ENCODE measurements at places on chromosomes 4 and X. TPM values are rescaled to one million over a fixed set of nuclear protein-coding genes. Genes with fewer than 3 reads are reported as not detected.
A peak's percentile ranks its signal among the peaks of the same experiment; 100 is the strongest.

The MCTS1 gene
- total RNA-seq, result 59.0 TPM

The SUPT20HL1 gene
- not detected for total RNA-seq

The XAGE2 gene
- not detected for total RNA-seq

The FAM133A gene
- not detected for total RNA-seq

The GAGE1 gene
- not detected for total RNA-seq

The ASB9 gene
- 0.44 TPM for total RNA-seq

The PLS3 gene
- total RNA-seq, result 0.30 TPM

DNA sequence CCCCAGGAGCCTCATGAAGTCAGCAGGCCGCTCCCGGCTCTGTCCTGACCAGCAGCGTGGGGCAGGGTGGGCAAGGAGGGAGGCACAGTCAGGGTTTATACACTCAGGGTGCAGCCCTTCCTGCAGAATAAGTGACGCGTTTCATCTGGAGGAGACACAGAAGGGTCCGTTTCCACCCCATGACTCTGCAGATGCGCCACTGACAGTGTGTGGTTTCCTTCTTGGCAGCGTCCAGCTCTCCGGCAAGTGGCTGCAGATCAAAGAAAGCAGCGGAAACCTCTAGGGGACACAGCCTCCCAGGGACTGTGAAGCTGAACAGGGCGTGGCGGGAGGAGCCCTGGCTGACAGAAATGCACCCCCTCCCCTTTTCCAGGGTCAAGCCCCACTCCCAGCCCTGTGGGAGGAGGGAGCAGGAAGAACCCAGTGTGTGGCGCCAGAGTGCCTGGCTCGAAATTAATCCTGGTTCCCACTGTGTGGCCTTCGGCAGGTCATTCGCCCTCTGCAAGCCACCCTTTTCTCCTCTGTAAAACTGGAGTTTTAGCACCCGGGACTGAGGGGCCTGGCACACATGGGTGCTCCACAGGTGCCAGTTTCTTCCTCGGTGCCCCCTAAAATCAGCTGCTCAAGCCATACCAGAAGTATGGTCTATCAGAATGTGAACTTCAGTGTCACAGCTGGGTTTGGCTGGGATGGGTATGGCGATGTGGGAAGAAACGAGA lies 17.3 kb upstream of the TBC1D14 start:
- H3K4me1 ChIP-seq, result peaks cover 38% of the 10 kb centered on the region
- H3K27ac ChIP-seq, result peak overlapping the region; percentile 83
- peak; percentile 55 for DNase-seq

GRCh38 chr4:83504503-83504902 lies 19.6 kb upstream of the ABRAXAS1 start:
- peaks cover 4% of the 10 kb centered on the region for H3K36me3 ChIP-seq
- no peak for DNase-seq
- H3K27me3 ChIP-seq, result no peaks in the 10 kb centered on the region

DNA sequence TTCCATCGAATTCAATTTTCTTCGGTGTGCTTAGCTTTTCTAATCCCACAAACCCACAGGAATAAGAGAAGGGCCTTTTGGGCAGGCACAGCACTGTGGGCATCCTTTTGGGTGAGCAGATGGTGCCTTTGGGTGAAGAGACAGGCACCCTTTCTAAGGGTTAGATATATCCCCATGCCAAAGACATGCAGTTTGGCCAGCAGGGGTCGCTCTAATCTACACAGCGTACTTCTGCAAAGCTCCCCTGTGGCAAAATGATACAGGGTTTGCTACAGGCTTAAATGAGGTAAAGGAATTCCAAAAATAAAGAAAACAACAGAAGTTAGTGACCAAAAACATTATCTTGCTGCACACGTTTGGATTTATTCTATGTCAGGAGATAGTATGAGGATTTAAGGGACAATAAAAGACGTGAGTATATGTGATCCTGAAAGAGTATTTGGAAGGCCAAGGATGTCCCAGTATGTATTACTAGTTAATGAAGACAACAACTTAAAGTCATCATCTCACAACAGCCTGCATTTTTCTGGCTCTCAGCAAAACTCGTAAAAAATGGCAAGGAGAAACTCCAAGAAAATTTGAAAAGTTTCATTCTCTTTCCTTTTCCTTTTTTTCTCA lies 49.5 kb downstream of the PHEX start:
- no peaks in the 10 kb centered on the region for H3K4me1 ChIP-seq
- peak; percentile 28 for DNase-seq
- H3K27ac ChIP-seq, result no peak overlapping the region
- no peaks in the 10 kb centered on the region for H3K36me3 ChIP-seq

- H3K4me3 ChIP-seq, result no peak overlapping the region
- H3K36me3 ChIP-seq, result no peaks in the 10 kb centered on the region
- no peak for DNase-seq
Measured at GRCh38 chr4:160835789-160836188, 1328.0 kb downstream of the FSTL5 start.

GRCh38 chr4:825063-825970 lies 612 bp downstream of the CPLX1 start:
- no peak overlapping the region for H3K4me3 ChIP-seq
- H3K27ac ChIP-seq, result no peak overlapping the region
- H3K36me3 ChIP-seq, result no peaks in the 10 kb centered on the region

DNA sequence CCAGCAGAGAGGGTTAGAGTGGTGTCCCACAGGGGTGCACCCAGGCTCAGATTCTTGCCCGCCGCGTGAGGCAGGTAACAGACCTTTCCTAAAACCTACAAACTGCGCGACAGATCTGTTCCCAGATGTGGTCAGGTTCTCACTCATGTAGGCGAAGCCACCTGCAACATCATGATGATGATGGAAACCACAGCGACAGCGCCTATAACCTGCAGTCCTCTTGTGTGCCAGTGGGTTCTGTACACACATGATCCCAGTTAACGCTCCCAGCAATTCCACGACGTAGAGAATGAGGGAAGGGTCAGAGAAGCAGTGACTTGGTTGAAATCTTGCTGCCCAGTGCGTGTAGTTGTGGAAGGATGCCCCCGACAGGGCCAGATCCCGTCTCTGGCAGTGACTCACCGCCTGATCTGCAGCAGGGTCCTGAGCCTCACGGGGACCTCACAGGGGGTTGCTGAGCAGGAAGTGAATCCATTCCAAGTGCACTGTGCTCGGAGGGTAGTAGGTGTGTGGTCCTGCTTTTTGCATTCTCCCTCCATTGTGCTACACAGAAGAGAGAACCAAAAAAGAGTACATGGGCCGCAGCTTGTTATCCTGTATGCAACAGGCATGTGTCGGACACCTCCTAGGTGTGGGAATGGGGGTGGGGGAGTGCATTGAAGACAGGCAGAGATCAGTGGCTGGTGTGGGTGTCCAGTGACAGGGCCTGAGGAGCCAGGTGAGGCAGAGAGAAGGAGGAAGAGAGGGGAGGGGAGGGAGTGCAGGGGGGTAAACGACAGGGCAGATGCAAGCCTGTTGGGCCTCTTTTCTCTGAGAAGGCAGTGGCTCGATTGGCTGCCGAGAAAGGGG lies 66.6 kb downstream of the MTMR1 start:
- no peak for DNase-seq
- peaks cover 17% of the 10 kb centered on the region for H3K36me3 ChIP-seq
- H3K27me3 ChIP-seq, result no peaks in the 10 kb centered on the region
- H3K4me1 ChIP-seq, result peaks cover 4% of the 10 kb centered on the region
- no peak overlapping the region for H3K27ac ChIP-seq

DNA sequence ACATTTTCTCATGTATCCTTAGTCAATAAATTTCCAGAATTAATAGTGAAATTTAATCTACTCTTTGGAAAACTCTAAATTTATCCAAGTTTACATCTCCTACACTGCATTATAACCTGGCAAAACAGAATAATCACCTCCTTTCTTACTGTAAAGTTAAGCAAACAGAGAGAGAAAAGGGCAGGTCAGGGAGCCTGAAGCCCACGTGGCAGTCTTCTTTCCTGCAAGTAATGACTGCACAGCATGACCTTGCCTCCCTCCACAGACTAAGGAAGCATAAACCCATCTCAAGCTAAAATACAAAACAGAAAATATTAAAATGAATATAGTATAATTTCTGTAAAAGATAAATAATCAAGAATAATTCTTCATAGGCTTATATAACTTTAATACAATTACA lies 1153.0 kb downstream of the C4orf33 start:
- no peak for DNase-seq
- no peaks in the 10 kb centered on the region for H3K36me3 ChIP-seq
- no peak overlapping the region for H3K27ac ChIP-seq
- no peak overlapping the region for H3K4me3 ChIP-seq
- H3K4me1 ChIP-seq, result no peaks in the 10 kb centered on the region
- no peaks in the 10 kb centered on the region for H3K27me3 ChIP-seq

DNA sequence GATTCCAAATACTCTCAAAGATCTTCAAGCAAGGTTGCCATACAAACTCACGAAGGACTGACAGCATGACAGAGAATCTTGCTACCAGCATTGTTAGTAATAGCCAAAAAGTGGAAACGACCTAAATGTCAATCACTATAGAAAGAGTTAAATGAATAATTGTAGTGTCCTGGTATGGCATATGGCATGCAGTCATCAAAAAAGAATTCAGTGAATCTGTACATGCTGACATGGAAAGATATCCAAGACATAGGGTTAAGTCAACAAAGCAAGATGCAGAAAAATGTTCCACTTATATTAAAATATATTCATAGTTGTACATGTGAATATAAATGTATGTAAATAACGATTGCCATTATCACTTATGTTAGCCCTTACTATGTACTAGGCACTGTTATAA lies 37.6 kb downstream of the SRPX2 start:
- no peak overlapping the region for H3K4me3 ChIP-seq
- no peak overlapping the region for H3K27ac ChIP-seq
- peaks cover 4% of the 10 kb centered on the region for H3K27me3 ChIP-seq
- no peaks in the 10 kb centered on the region for H3K4me1 ChIP-seq
- no peaks in the 10 kb centered on the region for H3K36me3 ChIP-seq
- DNase-seq, result no peak

GRCh38 chrX:132022967-132023895 lies at the start of gene STK26:
Gene STK26 (plus strand): TSS chrX:132023302. CDS start chrX:132023618, 316 bp downstream.
- peak within 1 kb of the TSS; percentile 94 for H3K4me3 ChIP-seq
- peak; percentile 82 for DNase-seq
- H3K27me3 ChIP-seq, result no peaks in the 10 kb centered on the region
- peak within 1 kb of the TSS; percentile 94 for H3K27ac ChIP-seq
- H3K36me3 ChIP-seq, result peaks cover 16% of the 10 kb centered on the region
- H3K4me1 ChIP-seq, result peaks cover 41% of the 10 kb centered on the region

DNA sequence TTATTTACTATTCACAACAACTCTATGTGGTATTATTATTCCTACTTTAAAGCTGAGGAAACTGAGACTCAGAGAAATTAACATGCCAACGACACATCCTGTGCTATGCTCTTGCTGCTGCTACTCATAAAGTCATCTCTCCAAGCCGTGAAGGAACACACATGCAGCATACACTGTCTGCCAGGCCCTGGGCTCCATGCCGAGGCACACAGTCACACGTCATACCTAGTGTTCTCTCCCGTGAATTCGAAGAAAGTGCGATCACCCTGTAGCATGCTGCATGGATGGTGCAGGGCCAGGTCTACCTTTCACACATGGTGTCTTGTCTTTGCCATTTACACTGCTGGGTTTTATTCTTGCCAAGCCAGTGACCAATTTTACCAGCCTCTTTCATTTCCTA lies 34.1 kb downstream of the TBC1D1 start:
- no peak overlapping the region for H3K27ac ChIP-seq
- no peaks in the 10 kb centered on the region for H3K27me3 ChIP-seq
- peaks cover 33% of the 10 kb centered on the region for H3K4me1 ChIP-seq
- peaks cover 25% of the 10 kb centered on the region for H3K36me3 ChIP-seq
- DNase-seq, result no peak
- H3K4me3 ChIP-seq, result no peak overlapping the region

DNA sequence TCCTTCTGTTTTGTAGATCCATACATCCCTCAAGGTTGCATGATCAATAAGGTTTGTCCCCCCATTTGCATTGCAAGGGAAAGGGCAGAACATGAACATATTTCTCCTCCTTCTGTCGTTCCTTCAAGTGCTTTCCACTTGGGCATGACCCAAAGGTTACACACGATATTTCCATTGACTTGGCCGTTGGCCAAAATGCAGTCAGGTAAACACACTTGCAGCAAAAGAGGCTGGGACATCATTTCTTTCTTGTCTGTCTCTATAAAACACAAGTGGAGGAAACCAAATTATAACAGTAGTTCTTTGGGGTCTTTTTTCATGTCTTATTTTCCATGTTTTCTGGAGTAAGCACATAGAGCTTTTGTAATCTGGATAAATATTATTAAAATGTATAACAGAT lies 156.1 kb downstream of the FRAS1 start:
- H3K27me3 ChIP-seq, result peaks cover 4% of the 10 kb centered on the region
- no peak overlapping the region for H3K4me3 ChIP-seq
- no peak for DNase-seq
- no peaks in the 10 kb centered on the region for H3K36me3 ChIP-seq
- H3K4me1 ChIP-seq, result no peaks in the 10 kb centered on the region
- H3K27ac ChIP-seq, result no peak overlapping the region

DNA sequence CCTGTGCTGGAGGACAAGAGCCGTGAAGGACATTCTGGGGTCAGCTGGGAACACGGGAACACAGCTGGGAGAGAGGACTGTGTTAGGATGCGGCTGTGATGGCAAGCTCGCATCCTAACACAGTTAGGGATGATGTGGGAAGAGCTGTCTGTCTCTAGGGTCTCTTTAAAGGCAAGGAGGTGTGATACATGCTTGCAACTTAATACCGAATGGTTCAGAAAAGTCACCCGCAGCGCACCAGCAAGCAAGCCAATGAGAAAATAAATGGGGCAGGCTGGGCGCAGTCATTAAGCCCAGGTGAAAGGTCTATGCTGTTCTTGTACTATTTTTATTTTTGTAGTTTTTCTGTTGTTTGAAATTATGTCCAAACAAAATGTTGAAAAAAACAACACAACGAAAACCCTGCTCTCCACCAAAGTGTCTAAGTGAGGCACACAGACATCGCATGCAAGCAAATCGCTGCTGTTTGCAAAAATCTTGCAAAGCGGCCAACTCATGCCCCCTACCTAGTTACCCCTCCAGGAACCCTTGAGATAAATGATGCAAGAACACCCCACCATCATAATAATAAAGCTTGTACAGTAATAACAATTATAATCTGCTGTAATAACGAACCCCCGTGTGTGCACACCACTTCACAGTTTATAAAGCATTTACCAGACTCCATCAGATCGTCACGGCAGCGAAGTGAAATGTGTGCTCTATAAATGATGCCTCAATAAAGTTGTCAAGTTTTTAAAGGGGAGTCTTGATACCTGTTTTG lies 17.9 kb upstream of the ADRA2C start:
- H3K4me1 ChIP-seq, result no peaks in the 10 kb centered on the region
- no peaks in the 10 kb centered on the region for H3K36me3 ChIP-seq

GRCh38 chrX:39299615-39300014 lies 498.4 kb downstream of the MID1IP1 start:
- H3K36me3 ChIP-seq, result peaks cover 5% of the 10 kb centered on the region
- H3K4me3 ChIP-seq, result no peak overlapping the region
- H3K27ac ChIP-seq, result no peak overlapping the region
- no peak for DNase-seq

- H3K27me3 ChIP-seq, result no peaks in the 10 kb centered on the region
- no peak overlapping the region for H3K4me3 ChIP-seq
- no peaks in the 10 kb centered on the region for H3K36me3 ChIP-seq
- H3K27ac ChIP-seq, result no peak overlapping the region
- DNase-seq, result no peak
Measured at GRCh38 chrX:111581086-111581485, 69.6 kb downstream of the SERTM2 start.

- no peaks in the 10 kb centered on the region for H3K27me3 ChIP-seq
- H3K4me3 ChIP-seq, result no peak overlapping the region
- H3K27ac ChIP-seq, result no peak overlapping the region
- no peak for DNase-seq
- H3K36me3 ChIP-seq, result no peaks in the 10 kb centered on the region
- no peaks in the 10 kb centered on the region for H3K4me1 ChIP-seq
Measured at GRCh38 chrX:16251782-16252181, 84.5 kb downstream of the MAGEB17 start.

- no peak for DNase-seq
- no peaks in the 10 kb centered on the region for H3K27me3 ChIP-seq
- H3K36me3 ChIP-seq, result no peaks in the 10 kb centered on the region
Measured at GRCh38 chr4:24078347-24078962, 188.6 kb upstream of the PPARGC1A start.
